Breast epithelium (tissue), 4 donors: ENCODE measurements at places on chromosomes 3 and 15.

DNA sequence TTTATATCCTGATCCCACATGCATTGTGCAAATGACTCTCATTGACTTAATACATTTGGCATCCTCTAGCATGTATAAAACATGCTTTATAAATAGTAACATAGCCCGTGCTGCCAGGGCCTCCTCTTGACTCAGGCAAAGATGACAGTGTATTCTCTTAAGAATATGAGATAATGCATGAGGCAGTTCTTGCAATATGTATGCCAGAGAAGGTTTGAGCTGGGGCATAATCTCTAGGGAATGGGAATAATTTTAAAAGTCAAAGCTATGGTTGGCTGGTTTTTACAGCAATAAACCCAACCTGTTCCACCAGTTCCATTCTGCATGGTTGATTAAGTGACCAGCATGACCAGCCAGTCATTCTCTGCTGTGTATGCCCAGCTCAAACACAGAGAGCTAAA lies 179.0 kb upstream of the PFN2 start:
- DNase-seq, result no peak

DNA sequence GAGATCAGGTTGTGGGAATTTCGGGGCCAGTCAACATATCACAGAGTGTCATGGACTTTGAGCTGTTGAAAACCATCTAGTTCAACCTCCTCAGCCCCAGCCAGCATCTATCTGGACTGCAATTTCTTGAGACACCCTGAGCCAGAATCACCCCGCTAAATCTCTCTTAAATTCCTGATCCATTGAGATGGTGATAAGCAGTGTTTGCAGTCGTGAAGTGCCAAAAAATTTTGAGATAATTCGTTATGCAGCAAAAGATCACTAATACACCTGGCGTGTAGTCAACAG lies 29.3 kb downstream of the TMED3 start:
- DNase-seq, result no peak

GRCh38 chr3:71149959-71150954 lies 433.3 kb downstream of the FOXP1 start:
- no peak for DNase-seq

- DNase-seq, result no peak
Measured at GRCh38 chr15:101022876-101023275, 103.7 kb downstream of the LRRK1 start.

- DNase-seq, result no peak
Measured at GRCh38 chr3:170179432-170179831, 2.1 kb downstream of the PHC3 start.

GRCh38 chr3:29382409-29382808 lies 101.5 kb downstream of the RBMS3 start:
- DNase-seq, result no peak

GRCh38 chr15:63500265-63501250 lies 3.8 kb upstream of the USP3 start:
- no peak for DNase-seq

DNA sequence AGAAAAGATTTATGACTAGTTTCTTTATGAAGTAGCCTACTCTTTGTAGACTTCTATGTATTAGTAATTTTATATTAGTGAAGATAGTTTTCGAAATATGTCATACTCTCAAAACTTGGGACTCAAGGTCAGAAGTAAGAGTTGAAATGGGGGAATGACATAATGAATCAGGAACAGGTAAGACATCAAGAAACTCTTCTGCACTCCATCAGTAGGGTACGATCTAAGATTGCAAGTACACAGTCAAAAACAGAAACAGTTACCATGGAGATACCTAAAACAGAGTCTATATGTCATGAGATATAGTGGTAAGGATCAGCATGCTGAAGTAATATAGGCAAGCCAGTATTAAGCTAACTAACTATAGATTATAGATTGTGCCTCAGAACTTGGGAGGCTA lies 187.0 kb upstream of the MLF1 start:
- DNase-seq, result no peak

- DNase-seq, result no peak
Measured at GRCh38 chr3:73448041-73448440, 176.7 kb downstream of the PDZRN3 start.

- DNase-seq, result no peak
Measured at GRCh38 chr15:66040211-66040892, 171.1 kb downstream of the RAB11A start.

DNA sequence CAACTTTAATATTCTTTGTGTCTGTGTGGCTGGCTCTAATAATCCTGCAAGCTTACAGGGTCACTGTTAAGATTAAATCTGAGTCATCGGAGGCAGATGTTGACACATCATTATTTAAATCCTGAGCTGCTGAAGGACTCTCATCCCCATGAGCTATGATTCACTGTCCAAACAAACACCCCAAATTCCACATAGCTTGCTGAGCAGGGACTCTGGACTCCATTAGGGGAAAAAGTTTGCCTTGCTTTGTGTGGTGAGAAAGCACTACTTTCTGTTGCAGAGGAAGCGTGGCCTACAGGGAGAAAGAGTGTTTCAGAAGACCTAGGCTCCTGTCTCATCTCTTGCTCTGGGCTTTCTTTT lies 213.7 kb downstream of the PDCD6IP start:
- DNase-seq, result no peak

DNA sequence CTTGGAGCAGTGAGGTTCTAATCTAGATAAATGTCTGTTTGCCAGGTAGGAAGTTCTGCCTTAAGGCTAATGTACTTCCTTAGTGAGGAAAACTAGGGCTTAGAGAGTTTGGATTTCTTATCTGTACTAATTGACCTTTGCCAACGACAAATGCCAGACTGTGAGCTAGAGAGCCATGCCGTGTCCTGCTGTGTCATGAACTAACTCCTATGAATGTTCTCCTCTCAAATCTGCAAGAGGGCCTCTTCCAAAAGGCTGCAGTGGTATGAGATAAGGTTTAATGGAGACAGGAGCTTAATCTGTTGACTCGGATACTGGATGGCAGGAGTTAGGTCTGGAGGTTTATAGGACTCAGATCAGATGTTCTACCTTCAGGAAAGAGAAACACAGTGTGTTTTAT lies 524.9 kb downstream of the NTRK3 start:
- no peak for DNase-seq

DNA sequence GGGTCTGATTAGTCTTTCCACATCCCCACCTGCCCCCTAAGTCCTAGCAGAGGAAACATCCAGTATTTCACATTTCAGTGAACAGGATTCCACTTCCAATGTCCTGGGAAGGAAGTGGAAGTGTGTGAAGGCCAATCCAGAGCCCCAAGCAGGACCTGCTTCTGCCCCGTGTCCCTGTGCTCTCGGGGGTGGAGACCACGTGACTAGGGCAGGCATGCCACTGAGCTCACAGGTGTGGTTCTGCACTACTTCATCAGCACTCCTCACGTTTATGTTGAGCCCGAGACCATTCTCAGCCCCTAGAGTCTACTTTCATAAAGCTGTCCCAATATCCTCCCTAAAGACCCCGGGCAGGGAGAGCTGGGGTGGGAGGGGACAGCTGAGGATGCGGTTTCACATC lies 84.3 kb downstream of the RAB11A start:
- DNase-seq, result no peak

GRCh38 chr3:12237912-12238650 lies 50.8 kb upstream of the PPARG start:
- DNase-seq, result no peak

- no peak for DNase-seq
Measured at GRCh38 chr3:53628536-53629401, 134.4 kb downstream of the CACNA1D start.

DNA sequence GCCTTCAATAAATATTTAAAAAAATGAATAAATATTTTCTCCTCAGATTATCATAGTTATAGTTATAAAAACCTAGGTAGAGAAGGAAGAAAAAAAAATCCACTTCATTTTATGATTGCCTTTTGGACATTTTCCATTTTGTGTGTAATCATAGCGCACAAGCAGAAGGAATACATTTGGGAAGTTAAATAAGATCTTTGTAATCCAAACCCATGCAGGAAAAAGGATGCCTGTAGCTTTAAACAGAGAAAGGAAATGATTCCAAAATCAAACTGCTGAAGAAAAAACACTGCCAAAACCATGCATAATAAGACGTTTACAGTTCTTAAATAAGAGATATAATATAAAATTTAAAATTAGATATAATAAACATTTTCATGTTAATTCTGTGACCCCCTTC lies 7.4 kb upstream of the CCDC54 start:
- no peak for DNase-seq

DNA sequence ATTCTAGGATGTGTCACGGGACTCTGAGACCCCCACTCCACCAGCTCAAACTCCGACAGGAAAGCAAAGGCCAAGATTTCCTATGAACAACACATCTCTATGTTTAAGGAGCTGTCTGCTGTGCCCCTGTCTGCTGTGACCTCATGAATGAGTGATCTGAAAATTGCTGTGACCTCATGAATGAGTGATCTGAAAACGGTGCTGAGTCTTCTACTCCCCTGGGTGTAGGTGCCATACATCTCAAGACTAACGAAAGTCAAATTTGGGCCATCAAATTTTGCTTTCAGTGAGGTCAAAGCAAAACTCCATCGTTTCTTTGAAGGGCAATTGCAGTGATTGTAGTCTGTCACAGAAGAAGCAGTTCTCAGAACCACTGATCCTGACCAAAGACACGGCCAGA lies 24.4 kb downstream of the IL5RA start:
- no peak for DNase-seq

DNA sequence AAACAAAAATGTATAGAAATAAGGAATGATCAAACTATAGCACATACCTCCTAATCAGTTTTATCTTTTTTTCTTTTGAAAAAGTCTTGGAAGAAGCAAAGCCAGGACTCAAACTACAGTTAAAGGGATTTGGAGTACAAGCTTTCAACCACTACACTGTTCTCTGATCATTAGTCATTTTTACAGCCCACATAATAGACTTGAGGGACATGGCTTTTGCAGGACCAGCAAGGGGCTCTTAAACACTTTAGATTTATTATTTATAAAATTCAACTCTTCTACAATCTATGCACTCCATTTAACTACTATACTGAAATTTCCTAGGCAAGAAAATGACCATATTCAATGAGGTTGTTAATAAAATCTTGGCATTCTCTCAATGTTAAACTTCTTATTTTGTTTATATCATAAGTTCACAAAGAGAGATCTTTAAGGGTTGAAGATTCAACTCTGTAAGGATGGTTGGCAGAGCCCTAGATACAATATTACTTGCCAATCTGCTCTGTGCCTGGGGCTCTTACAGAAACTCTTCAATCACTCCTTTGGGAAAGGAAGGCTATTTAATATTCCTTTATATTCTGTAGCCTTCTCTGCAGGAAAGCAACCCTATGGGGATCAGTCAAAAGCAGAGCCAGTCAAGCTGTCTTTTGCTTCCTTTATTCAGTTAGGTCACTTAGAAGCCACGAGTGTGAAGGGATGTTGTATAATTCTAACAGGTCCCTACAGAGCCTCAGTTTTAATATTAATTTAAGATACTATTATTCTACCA lies 557.7 kb upstream of the SGO1 start:
- no peak for DNase-seq

- no peak for DNase-seq
Measured at GRCh38 chr15:82139823-82140268, 94.0 kb upstream of the MEX3B start.

- no peak for DNase-seq
Measured at GRCh38 chr3:143775459-143775858, 72.8 kb downstream of the SLC9A9 start.

DNA sequence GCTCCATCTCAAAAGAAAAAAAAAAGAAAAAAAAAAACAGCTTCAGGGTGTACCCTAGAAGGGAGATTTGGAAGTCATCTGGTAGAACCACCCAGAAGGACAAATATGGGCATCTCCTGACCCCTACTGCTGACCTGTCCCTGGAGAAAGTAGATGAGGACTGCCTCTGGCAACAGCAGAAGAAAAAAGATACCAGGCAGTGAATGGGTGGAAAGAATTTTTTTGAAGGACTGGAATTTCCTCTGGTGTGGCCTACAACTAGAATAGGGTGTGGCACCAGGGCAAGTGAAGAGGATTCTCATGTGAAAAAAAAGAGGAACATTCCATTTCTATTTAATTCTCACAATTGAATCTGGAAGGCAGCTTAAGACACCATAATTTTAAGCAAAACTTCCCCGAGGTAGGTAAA lies 3.1 kb downstream of the ANXA2 start:
- DNase-seq, result no peak

DNA sequence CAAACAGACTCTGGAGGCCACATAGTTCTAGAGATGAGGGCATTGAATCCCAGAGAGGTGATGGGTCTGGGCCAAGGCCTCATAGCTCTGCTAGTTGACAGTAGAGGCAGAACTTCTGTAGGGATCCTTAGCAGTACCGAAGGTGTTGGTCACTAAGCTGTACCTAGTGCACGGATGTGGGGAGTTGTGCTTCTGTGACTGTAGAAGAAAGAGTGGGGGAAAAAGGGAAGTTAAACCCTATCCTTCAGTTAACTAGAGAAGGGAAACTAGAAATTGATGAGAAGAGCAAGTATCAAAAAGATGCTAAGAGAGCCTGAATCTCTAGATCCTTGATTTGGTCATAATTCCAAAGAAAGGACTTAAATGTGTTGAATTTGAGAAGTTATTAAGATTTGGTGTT lies 186.7 kb downstream of the NFKBIZ start:
- no peak for DNase-seq
